ENCODE measurements at places on chromosomes 11 and 22.

- no peak for DNase-seq
Observed at GRCh38 chr11:114295676-114296604, at the start of gene NNMT. Gene NNMT, plus strand, starts transcription at chr11:114296399. Its CDS starts 158 bp downstream, at chr11:114296557.

- no peak for DNase-seq
Observed at GRCh38 chr11:68535098-68535497, 74.5 kb downstream of the PPP6R3 start.

DNA sequence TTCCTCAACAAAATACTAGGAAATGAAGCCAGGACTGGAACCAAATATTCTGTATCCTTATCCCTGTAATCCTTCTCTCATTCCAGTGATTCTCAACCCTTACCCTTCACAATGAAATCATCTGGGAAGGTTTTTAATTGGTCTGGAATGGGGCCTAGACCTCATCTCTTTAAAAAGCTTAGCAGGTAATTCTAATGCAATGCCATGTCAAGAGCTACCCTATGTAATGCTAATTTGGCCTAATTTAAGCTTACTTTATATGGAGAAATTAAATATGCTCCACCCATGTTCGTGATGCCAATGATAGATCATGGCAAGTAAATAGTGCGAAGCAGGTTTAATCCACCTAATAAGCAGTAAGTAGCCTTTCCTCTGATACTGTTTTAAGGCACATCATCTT, 101.7 kb downstream of the SGSM3 start:
- DNase-seq: no peak

DNA sequence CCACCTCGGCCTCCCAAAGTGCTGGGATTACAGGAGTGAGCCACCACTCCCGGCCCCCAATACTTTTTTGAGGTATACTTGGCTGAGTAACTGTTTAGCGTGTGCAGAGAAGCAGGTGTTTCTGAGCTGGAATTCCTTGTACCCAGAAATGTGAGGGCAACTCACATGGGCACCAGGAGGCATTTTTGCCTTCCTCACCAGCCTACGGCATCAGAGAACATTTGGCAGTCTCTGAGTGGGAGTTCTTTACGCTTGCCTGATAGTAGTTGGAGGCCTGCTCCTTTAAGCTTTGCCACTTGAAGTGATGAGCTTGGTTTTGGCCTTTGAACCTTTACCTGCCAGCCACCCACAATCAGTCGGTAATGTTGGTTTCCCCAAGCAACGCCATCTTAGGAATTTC, 9.2 kb downstream of the PARVB start:
- DNase-seq: no peak

DNA sequence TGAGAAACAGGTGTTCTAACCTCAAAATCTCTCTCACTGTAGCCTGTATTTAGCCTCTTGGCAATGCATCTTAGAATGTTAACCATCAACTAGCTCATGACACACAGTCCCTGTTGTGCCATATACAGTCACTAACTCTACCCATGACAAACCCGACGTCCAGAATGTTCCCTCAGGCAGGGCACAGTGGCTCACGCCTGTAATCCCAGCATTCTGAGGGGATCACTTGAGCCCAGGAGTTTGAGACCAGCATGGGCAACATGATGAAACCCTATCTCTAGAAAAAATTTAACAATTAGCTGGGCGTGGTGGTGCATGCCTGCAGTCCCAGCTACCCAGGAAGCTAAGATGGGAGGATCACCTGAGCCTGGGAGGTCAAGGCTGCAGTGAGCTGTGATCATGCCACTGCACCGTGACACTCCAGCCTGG, 18.2 kb upstream of the CCDC34 start:
- no peak for DNase-seq

- no peak for DNase-seq
Observed at GRCh38 chr11:47178737-47179654, 2.3 kb upstream of the ARFGAP2 start.

GRCh38 chr22:45670981-45671782, 452 bp upstream of the ATXN10 start:
- no peak for DNase-seq

GRCh38 chr22:50738649-50739227, 734 bp downstream of the ACR start:
- DNase-seq: no peak

GRCh38 chr22:42313804-42314581, 43.5 kb upstream of the TCF20 start:
- DNase-seq: no peak

DNA sequence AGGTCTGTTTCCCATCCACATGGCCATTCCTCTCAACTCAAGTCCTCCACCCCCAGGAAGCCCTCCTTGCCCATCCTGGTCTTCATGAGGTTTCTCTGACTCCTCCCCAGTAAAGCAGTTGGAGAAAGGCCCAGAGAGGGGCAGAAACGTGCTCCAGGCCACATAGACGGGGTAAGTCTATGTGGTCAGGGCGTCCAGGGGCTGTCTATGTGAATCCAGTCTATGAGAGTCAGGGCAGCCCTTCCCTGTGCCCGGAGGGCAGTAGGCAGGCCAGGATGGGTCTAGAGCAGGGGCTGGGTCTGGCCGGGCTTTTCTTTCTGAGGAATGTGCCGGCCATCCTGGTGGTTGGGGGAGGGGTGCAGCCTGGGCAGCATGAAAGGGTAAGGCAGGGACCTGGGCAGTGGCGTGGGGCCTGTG, 11.7 kb downstream of the GUCD1 start:
- no peak for DNase-seq

DNA sequence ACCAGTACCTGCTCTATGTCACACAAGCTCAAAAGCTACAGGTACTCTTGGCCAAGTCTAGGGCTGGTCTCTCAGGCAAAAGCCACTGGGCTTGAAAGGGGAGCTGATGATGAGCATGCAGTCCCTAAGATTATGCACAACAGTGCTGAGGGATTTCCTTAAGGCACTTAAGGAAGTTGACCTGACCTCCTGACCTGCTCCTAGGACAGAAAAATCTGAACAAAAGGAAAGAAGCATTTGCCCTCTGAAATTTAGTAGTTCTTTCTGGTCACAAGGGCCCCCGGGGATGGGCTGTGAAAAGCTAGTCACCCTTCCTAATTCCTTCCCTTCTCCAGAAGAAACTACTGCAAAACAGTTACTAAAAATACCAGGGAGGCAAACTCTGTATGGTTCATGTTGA, 83.6 kb upstream of the PHOX2A start:
- DNase-seq: no peak

GRCh38 chr11:61671527-61671926, 8.7 kb upstream of the DAGLA start:
- DNase-seq: no peak

DNA sequence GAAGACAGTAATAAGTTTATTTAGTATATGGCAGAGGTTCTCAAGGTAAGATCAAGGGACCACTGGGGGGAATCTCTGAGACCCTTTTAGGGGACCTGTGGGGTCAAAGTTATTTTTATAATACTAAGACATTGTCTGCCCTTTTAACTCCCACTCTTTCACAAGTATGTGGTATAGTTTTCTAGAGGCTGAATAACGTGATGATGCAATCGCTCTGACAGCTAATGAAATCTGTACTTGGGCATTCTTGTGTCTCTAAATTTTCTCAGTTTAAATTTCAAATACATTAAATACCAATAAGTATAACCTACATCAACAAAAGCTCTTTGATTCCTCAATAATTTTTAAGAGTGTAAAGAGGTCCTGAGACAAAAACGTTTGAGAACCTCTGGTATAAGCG, 147.9 kb downstream of the ATG16L2 start:
- no peak for DNase-seq

GRCh38 chr22:19291218-19291579, 320 bp downstream of the CLTCL1 start:
- peak; percentile 12 for DNase-seq

DNA sequence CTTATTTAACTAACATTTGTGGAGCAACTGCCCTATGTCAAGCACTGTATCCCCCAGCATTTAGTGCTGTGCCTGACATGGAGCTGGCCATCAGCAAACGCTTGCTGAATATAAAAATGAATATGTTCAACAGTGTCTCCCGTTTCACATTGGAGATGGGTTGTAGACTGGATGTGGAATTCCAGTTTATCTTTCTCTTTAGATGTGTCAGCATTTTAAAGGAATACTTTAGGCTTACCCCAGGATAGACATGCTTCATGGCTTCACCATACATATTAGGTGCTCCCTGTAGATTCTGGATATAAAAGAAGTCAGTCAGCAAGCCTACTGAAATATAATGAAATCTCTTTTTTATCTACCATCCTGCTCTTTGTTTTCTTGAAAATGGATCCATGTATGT, 21.3 kb upstream of the TPH1 start:
- no peak for DNase-seq

DNA sequence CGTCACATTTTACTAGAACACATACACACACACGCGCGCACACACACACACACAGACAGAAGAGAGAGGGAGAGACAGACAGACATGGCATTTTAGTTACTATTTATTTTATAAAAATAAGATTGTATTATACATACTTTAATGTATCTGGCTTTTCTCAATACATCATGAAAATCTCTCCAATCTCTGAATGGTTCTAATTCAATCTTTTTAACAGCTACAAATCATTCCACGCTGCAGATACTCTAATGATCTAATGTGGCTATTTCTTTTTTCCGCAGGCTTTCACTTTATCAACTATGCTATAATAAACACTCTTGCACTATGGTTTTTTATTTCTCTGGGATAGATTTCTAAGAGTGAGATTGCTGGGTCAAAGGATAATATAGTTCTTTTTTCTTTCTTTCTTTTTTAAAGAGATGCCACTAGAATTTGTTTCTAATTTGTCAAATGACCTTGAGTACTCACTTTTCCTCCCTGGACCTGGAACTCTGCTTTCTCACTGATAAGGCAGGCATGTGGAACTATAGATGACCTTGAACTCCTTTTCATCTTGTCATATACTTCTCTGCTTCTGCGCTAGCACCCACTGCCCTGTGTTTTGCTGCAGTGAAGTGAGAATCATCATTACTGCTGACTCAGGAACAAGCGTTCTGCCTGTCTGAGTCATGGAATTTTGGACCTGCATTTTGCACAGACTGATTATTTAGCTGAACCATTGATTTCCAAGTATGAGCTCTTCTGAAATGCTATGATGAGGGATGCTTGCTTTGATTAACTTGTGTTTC, 4.9 kb upstream of the SLC6A5 start:
- DNase-seq: no peak

DNA sequence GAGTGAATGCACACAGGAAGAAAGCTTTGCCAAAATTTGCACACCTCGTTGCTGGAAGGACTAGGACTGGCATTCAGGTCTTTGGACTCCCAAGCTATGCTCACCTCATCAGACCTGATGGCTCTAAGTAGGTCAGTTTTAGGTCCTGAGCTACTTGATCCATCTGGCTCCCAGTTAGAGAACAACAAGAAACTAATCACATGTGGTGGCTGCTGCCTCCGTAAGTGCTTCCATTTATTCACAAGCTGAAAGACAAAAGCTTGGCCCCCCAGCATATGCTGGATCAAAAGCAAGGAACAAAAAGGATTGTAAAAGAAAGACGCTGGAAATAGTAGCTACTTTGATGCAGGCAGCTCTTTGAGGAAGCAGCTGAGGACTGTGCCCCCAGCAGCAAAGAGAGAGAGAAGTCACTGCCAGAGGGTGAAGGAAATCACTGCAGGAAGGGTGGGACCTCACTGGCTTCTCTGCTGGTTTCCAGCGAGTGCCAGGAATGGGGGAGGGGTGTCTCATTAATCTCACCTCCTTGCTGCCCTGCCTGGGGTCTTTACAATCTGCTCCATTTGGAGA, 268.9 kb downstream of the KIRREL3 start:
- DNase-seq: no peak

GRCh38 chr11:86204356-86204755, 40.2 kb upstream of the EED start:
- DNase-seq: no peak

DNA sequence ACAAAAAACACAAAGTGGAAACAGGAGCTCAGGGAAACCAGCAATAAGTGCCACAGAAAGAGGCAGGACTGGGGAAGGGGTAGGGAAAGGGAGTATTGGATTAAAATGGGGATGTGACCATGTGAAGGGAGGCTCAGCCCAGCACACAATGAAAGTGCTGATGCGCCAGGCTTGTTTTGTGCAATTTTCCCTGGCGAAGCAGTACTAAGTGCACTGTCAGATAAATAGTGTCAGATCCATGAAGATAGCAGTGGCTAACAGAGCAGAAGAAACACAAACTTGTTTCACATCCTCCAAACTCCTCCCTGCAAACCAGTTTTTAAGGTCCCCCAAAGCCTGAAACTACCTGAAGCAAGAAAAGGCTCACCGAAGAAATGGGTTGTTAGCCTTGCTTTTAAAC, 50.7 kb upstream of the RAPSN start:
- no peak for DNase-seq

- no peak for DNase-seq
Observed at GRCh38 chr11:55826919-55827318, at the start of gene OR5L2. Gene OR5L2, plus strand, starts transcription at chr11:55827219. Its CDS starts 0 bp downstream, at chr11:55827219.

DNA sequence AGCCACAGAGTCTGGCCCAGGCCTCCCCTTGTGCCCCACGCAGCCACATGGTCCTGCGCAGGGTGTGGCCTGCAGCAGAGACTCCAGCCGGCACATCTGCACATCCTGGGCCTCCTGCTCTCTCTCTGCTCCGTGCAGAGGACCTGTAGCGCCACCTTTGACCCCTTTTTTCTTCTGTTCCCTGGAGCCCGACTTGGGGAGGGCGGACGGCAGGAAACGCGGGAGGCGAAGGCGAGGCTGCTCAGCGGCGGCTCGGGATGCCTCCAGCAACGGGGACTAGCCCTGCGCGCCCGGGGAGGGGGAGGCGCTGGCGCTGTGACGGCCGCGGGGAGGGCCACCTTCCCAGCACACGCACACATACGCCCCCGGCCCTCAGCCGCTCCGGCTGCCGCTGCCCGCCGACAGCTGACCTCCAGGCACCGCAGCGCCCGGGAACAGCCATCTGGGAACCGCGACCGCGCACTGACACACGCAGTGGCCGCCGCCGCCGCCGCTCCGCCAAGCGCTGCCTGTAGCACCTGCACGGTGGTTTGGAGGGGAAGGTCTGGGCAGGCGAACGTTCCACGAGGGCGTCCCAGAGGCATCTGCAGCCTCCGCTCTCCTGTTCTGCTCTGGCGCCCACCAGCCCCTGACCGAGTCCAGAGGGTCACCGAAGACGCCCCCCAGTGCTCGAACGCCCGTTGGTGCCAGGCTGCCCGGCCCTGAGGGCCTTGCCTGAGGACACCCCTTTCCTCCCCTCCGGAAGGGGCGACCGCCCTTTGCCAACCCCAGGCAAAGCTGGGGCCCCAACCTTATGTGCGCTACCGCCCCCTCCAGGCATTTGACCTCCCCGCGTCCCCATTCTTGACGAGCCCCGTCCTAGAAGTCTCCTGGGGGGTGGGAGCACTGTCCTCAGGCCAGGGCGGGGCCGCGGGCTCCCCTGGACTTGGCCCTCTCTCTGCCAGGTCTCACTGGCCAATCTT, 16.9 kb upstream of the C22orf42 start:
- DNase-seq: peak; percentile 7

DNA sequence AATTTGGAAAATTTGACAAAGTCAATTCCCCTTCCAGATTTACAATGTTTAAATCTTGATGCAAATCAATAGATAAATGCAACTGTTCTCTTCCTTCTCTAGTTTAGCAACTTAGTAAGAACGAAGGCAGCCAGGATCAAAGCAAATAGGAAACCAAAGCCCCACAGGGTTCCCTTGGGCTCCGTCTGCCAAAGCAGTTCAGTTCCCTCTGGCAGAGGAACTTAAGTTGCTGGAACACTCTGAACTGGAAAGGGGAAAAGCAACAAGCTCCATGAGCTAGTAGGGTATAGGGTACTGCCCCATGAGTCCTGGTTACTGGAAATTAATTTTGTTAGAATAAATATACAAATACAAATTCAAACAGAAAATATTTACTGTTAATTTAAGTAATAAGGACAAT, 91.3 kb downstream of the RELT start:
- no peak for DNase-seq

- no peak for DNase-seq
Observed at GRCh38 chr11:121042296-121042695, 18.4 kb downstream of the TBCEL start.

Data from activated T-cell treated with anti-CD3 and anti-CD28 coated beads for 48 hours (primary cell).